ENCODE measurements at places on chromosomes 16 and 17.

- DNase-seq: no peak
Observed at GRCh38 chr17:68288375-68288774, 2.6 kb downstream of the SLC16A6 start.

DNA sequence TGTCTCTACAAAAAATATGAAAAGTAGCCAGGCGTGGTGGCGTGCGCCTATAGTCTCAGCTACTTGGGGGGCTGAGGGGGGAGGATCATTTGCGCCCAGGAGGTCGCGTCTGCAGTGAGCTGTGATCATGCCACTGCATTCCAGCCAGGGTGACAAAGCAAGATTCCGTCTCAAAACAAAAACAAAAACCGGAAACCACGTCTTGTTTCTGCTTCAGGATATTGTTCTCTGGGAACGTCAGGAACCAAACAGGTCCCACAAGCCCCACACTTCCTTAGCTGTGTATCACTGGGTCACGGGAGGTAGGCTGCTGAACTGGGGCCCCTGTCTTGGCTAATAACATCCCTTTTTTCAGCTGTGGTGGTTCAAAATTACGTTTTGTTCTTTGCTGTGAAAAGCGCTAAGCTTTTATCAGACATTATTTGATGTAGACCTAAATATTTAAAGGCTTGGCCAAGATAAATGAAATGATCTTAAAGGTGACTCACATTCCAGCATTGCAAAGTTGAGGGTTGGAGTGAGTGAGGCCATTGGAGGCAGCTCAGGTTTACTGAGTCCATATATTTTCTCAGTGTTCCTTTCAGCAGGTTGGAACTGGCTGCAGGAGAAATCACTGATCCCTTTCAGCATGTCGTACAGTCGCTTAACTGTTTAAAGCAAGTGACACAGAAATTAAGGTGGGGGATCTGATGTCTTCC, 16.4 kb upstream of the SEC14L1 start:
- peak; percentile 78 for DNase-seq

DNA sequence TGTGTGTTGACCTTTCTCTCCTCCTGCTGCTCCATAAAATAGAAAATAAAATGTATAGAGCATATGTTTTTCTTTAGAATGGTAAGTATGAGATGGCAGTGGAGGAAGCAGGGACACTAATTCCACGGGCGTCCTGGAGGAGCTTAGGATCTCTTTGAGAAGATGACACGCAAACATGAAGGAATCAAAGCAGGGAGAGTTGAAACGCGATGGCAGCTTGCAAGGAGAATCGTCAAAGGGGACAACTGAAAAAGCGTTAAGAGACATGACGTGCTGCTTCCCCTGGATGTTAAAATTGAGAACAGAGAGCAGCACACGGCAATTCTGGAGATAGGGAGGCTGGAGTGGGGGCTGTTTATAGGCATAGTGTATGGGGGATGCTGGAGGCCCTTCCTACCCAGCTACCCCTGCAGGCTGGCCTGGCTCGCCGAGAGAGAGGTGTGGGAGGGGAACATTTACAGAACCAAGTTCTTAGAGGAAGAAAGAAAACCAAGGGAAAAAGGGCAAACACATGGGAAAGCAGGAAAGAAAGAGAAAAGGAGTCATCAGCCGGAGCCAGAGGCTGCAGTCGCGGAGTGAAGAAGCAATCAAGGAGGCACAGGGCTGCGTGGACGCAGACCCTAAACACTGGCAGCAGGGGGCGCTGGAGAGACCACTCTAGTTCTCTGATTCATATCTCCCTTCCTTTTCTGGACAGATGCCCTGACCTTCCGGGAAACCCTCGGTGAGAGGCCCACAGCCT, 55.8 kb downstream of the MYH13 start:
- peak; percentile 62 for DNase-seq

DNA sequence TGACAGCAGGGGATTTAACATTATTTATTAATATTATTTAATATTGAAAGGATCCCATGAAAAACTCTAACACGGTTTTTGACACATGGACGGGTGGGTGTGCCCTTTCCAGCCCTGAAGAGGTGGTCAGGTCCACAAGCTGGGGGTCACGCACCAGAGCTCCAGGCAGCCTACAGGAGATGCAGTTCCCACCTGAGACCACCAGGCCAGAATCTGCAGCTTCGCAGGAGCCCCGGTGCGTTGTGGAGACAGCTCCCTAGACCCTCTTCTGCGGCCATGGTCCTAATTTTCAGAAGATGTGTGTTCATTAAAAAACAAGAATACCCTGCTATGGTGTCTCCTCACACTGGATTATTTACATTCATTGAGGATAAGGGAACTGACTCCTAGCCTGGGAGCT, 331.1 kb downstream of the C16orf95 start:
- no peak for DNase-seq

DNA sequence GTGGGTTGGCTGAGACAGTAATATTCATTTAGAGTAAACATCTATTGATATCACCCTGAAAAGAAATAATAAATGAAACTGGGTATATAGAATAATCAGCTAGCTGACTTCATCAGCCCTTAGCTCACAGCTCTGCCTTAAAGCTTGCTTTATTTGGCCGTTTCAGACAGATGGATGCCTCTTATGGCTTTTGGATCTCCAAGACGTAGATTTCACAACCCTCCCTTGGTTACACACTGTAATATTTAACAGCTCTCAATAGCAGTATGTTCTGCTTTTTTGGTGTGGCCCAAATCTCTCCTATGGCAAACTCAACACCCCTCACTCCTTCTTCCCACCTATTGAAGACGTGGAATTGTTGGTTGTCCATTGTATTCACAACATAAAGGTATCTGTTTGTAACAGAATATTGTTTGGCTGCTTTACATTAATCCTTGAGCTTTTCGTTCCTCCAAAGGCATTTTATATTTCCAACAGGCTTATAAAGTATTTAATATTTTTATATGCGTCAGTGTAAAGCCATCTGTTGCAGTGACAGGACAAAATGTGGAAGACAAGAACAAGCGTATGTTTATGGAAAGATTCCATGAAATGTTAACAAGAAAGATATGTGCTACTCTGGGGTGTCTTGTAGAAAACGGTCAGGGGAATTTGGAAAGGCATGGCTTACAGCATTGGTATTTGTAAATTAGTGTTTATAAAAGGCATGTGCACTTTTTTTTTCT, 837.0 kb upstream of the RBFOX1 start:
- DNase-seq: no peak

- no peak for DNase-seq
Observed at GRCh38 chr16:66662445-66663194, 33.9 kb downstream of the CMTM4 start.

DNA sequence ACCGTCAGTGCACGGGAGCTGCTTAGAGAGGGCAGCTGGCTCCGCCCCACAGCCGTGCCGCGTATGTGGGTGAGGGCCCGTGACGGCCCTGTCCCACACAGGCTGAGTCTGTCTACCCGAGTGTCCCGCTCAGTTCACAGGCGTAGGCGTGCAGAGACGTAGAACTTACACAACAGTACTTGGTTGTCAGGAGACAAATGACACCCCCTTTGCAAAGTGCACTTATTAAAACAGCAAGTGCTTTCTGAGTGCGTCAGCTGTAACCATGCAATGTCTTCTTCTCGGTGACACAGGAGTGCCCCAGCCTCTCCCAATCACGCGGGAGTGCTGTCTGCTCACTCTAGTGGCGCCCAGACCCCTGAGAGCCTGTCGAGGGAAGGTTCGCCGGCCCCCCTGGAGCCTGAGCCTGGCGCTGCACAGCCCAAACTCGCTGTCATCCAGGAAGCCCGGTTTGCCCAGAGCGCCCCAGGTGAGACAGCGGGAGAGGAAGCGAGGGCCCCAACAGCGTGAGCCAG, 64.2 kb downstream of the FOXK2 start:
- peak; percentile 88 for DNase-seq

DNA sequence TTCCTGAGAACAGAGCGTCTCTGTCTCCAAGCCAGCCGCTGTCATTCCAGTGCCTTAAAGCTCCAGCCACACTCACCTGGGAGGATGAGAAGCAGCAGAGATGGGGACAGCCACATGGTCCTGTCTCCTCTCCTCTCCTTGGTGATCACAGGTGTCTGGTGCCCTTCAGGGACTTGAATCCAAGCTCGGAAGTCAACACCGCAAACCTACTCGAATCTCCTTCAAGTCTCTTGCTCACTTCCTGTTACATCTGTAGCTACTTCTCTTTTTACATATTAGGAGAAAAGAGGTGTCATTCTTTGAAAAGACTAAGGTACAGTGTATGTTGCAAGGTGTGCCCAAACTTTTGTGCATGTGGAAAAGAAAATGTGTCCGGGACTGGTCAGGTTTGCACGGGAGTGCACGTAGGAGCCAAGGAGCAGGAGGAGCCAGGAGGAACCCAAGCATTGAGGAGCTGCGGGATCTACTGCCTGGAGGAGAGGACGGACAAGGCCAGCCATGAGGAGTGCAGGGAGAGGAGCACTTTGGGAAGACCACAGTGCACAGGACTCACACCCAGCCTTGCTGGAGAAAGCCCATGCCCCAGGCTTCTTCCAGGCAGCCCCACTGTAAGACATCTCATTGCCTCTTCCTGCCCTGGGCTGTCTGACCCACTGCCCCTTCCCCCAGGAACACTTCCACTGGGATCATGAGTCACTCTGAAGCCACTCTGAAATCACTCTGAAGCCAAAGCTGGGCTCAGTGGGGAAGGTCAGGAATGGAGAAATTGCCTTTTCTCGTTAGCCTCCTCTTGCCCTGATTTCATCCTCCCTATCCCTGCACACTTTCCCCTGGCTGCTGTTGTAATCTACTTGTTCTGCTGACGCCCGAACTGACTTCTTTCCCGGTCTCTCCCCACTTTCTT, at the start of gene CD300LD:
Gene CD300LD (minus strand): TSS at position 197 of the 904 bp plus-strand sequence. CDS start 81 bp downstream, at position 116.
- DNase-seq: no peak

DNA sequence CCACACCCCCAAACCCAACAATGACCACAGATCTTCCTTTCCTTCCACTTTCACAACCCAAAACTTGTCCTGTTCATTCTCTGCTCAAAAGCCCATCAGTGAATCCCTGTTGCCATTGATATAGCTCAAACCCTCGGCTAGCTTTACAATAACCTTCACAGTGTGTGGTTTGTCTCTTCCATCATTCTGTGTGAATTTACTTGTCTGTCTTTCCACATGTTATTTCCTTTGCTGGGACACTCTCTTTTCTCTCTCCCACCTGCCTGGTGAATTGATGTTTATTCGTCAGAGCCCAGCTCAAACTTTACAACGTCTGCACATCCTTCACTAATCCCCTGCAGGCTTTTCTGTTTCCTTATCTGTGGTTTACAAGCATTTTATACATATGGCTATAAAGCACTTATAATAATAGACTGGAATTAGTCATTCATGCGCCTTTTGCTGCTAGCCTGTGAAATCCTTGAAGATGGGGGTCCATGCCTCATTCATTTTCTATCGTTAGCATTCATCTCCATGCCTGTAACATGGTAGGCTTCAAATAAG, 114.4 kb downstream of the CDH13 start:
- no peak for DNase-seq

DNA sequence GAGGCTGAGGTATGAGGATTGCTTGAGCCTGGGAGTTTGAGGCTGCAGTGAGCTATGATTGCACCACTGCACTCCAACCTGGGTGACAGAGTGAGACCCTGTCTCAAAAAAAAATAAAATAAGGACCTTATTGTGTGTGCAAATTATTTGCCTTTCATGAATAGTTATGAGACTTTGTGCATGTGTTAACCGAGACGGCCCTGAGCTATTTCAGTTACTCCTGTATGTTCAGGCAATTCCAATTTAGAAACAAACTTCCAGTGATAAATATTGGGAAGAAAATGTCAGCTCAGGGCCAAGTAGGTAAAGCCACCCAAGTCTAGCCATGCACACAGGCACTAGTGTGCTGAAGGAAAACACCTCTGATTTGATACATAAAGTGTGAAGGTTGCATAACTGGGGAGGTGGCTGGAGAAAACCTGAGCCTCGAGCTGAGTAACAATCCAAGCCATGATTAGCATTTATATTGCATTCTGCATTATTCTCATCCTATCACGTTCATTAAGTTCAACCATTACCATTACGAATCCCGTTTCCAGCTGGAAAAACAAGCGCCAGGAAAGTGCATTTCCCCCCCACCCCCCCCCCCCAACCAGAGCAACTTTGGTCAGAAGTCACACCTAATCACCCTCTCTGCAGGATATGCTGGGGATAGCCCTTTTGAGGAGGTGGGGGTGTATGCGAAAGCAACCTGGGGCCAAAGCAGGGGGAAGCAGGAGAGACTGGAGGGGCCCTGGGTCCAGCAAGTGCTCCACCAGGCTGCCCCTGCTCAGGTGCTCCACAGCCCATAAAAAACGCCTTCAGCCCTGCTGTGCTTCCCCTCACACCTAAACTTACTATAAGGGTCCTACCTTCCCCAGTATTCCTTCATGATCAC, 18.6 kb upstream of the ENDOV start:
- DNase-seq: no peak

GRCh38 chr17:40558890-40559563, 6.2 kb downstream of the CCR7 start:
- DNase-seq: no peak

DNA sequence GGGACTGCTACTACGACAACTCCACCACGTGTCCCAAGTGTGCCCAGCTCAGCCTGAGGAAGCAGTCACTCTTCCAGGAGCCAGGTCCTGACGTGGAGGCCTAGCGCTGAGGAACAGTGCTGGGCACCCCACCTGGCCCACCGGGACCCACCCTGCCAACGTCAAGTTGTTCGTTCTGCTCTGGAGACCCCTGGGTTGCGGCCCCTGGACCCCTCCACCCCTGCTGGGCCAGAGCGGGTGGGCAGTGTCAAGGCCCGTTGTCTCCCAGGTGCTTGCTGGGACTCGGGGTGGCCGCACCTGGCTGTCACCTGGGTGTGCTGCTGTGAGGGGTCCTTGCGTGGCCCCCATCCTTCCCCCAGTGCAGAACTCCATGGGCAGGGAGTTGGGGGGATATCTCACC, 34.4 kb downstream of the CDRT15L2 start:
- peak; percentile 66 for DNase-seq

GRCh38 chr17:18124345-18125126, 16.0 kb downstream of the MYO15A start:
- DNase-seq: no peak

- no peak for DNase-seq
Observed at GRCh38 chr16:85838381-85838780, 38.9 kb downstream of the COX4I1 start.

DNA sequence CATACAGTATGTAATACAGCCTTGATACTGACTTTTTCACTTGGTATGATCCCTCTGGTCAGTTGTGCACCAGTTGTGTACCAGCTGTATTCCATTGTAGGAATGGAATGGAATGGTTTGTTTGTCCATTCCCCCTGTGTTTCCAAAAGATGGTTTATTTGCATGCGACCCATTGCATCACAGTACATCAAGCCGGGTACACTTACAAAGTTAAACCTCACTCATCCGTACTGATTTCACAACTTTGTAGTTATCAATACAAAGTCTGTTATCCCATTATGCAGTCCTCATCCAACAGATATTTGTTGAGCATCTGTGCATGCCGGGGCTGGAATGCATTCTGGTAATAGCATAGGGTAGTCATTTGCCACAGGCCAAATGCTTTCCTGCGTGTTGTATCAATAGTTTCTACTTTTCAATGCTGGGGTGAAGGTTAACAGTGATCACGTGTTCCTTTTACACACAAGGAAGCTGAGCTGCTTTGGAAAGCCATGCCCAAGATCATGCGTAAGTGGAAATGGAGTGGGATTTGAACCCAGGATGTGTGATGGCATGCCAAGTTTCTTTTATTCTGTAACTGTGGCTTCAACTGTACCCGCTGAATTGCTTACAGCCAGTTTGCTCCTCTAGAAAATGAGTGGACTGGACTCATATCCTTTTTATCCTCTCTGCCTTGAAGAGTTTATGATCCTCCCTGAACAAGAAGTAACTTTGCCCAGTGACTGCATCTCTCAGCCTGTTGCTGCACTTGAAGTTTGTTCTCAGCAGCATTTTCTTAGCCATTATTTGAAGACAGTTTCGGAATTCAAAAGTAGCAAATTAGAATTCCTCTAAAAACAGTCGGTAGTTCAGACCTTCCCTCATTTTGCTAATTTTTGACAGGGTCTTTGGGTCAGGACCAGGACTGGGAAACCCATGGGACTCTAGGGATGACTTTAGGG, 228.5 kb downstream of the CCDC182 start:
- DNase-seq: no peak
